ENCODE measurements at places on chromosomes 6 and 20.

DNA sequence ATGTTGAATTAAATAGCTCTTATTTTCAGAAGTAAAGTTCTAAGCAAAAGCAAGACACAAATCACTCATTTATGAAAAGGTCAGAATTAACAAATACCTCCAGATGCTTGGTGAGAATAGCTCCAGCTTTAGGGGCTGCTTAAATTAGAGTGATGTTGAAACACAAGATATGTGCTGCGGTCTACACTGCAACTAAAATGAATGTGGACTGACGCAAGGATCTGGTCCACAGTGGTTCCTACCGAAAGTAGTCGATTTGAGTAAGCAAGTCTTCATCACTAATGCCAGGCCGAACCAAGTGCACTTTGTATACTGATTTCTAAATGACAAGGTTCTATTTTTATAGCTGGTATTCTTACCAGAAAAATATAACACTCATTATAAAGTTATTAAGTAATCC, 96.3 kb downstream of the PRDM1 start:
- no peak for DNase-seq

GRCh38 chr6:158729906-158730540, 80.2 kb downstream of the SYTL3 start:
- no peak for DNase-seq

GRCh38 chr6:70112716-70113115, 190.2 kb downstream of the COL9A1 start:
- no peak for DNase-seq

DNA sequence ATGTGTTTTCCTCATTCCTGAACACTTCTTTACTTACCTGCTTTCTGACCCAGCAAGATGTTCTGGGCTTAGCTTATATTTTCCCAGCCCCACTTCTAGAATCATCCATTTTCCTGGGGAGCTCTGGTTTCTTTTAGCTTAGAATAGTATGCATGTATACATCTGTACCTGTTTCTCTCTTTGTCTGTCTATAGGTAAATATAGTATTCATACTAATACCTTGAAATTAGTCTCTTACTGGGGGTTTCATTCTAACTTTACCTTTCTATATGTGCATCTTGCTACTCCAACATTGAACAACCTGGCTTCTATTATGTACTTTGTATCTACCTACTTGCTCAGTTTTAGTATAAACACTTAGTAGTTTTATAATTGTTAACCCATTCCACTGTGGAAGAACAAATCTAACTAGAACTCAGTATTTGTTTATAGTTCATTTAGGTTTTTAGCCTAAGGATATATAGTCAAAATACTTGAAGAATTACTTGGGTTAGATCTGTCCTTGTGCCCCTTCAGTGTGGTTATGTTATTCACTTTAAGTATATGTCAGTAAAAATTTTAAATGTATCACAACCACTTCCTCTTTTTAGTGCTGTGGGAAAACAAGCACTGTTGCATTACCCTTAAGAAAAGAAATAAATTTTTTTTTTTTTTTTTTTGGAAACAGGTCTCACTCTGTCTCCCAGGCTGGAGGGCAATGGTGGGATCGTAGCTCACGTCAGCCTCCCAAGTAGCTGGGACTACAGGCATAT, 54.0 kb downstream of the ASXL1 start:
- DNase-seq, result no peak

DNA sequence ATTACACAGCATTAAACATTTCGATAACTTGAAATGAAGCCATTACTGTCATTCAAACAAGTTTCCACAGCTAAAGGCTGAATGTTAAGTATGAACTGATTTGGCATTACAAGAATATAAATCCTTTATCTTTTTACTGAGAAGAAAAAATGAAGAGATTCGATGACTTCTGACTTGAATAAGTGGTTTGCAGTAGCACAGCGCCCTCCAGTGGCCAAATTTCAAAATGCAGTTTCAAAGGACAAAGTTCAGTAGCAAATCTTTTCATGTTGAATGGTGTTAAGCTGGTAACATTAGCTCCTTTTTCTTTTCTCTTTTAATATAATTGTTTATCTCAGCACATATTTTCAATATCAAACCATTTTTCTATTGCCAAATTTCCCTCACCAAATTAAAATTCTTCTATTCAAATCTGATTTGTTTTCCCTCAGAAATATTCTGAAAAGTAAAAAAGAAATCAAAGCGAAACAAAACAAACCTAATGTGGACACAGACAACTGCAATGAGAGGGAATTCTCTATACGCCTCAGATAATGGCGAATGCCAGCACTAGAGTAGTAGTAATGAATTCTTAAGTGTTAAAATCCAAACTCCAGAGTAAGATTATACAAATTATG, 145.7 kb downstream of the BTBD9 start:
- DNase-seq, result peak; percentile 88

DNA sequence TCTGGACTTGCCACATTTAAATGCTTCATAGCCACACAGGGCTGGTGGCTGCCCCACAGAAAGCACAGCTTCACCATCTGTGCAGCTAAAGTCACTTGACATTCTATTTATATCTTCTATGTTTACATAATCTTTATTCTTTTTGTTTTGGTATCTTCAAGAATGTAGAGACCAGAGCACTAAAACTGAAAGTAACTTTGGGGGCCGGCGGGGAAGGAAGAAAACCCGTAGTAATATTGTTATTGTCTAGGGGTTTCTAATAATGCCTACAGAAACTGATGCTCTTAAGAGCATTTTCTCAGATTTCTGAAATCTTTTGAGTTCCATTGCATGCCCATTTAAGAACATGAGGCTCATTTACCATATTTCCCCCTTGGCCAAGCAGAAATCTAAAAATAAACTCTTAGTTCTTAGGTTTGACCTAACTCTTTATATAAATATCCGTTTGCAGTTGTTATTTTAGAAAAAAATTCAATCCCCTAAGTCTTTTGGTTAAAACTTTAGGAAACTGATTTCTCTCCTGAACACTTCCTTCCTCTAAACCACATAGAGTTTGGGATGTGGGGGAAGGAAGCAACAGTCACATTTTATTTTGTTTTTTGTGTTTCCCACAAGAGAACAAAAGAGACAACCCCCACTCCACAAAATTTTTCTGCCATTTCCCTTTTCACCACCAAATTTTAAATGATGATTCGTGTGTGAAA, 207.6 kb downstream of the OGFRL1 start:
- DNase-seq, result no peak

DNA sequence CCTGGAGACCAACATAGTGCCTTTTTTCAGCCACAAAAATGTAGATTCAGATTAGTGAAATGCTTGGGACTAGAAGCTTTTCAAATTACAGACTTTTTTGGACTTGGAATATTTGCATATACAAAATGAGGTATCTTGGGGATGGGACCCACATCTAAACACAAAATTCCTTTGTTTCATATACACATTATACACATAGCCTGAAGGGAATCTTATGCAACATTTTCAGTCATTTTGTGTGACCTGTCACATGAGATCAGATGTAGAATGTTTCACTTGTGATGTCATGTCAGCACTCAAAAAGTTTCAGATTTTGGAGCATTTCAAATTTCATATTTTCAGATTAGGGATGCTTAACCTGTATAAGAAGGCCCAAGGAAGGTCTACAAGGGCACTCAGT, 44.5 kb upstream of the ALDH8A1 start:
- no peak for DNase-seq

- DNase-seq, result no peak
These were observed 93.6 kb upstream of the CNKSR3 start for GRCh38 chr6:154604119-154604518.
